Chondrocyte (in vitro differentiated cells): ENCODE measurements at places on chromosomes 4 and X. TPM values are rescaled to one million over a fixed set of nuclear protein-coding genes. Genes with fewer than 3 reads are reported as not detected.

Gene BTK
- total RNA-seq, result not detected in 3 replicates

Gene ENPP6
- total RNA-seq, result not detected in 3 replicates

Gene GPR50
- total RNA-seq, result not detected in 3 replicates

Gene FGFBP1
- total RNA-seq, result not detected in 3 replicates

Gene SLC25A14
- total RNA-seq, result 12.9 to 16.6 TPM (median 14.7 TPM) in 3 replicates

Gene FAM156B
- total RNA-seq, result 18.0 to 19.5 TPM (median 18.3 TPM) in 3 replicates

Gene SLBP
- total RNA-seq, result 47.0 to 48.7 TPM (median 47.5 TPM) in 3 replicates

Gene SGMS2
- 49.7 to 71.5 TPM (median 65.5 TPM) in 3 replicates for total RNA-seq

GRCh38 chr4:114577386-114577785 is 21.2 kb upstream of the UGT8 start:
- DNase-seq, result no peak
- peaks cover 8% of the 10 kb centered on the region for H3K27me3 ChIP-seq
- no peaks in the 10 kb centered on the region for H3K36me3 ChIP-seq
- H3K4me3 ChIP-seq, result no peak overlapping the region

DNA sequence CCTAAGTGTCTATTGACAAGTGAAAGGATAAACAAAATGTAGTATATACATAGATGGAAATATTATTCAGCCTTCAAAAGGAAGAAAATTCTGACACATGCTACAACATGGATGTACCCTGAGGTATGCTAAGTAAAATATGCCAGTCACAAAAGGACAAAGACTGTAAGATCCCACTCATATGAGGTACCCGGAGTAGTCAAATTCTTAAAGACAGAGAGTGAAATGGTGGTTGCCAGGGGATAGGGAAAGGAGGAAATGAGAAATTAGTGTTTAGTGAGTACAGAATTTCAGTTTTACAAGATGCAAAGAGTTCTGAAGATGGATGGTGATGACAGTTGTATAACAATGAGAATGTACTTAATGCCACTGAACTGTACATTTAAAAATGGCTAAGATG is 102.3 kb upstream of the NAP1L5 start:
- H3K27me3 ChIP-seq, result no peaks in the 10 kb centered on the region
- peaks cover 7% of the 10 kb centered on the region for H3K36me3 ChIP-seq
- no peak overlapping the region for H3K4me3 ChIP-seq
- peaks cover 8% of the 10 kb centered on the region for H3K4me1 ChIP-seq

DNA sequence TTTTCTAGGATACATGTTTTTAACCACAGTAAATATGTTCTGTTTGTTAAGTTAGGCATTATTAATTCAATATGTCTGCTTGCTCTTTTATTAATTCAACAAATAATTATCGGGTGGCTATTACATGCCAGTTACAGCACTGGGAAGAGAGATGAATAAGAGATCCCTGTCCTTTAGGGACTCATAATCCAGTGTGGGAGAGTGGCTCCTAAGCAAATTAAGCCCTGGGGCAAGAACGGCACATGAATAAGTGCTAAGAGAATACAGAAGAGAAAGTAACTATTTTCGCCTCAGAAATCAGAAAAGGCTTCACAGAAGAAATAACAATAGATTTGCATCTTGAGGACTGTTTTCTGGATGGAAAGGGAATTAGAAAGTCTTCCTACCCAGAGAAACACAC is 236.7 kb downstream of the NR3C2 start:
- H3K27ac ChIP-seq, result no peak overlapping the region
- no peaks in the 10 kb centered on the region for H3K4me1 ChIP-seq
- H3K4me3 ChIP-seq, result no peak overlapping the region

GRCh38 chr4:8182858-8183725 is 16.0 kb upstream of the SH3TC1 start:
- DNase-seq, result no peak
- no peaks in the 10 kb centered on the region for H3K36me3 ChIP-seq
- H3K27ac ChIP-seq, result no peak overlapping the region
- no peak overlapping the region for H3K4me3 ChIP-seq
- peaks cover 26% of the 10 kb centered on the region for H3K4me1 ChIP-seq

DNA sequence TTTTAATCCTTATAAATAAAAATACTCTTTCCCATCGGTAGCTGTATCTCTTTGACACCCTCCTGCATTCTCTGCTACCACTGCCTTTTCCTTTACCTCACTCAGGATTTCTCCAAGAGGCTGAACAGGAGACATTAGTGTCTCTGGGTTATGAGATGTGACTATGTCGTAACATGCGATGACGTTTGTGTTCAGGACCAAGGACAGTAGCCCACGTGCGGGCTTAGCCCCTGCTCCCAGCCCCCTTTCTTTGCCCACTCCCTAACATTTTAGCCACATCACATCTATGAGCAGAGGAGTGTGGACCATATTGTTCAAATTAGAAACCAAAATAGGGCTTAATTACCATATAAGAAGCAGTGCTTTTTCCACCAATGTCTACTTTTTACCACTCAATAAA is 369.3 kb downstream of the FBXW7 start:
- H3K36me3 ChIP-seq, result no peaks in the 10 kb centered on the region
- no peaks in the 10 kb centered on the region for H3K4me1 ChIP-seq
- H3K4me3 ChIP-seq, result no peak overlapping the region
- H3K27ac ChIP-seq, result no peak overlapping the region

- H3K4me1 ChIP-seq, result no peaks in the 10 kb centered on the region
- peaks cover 3% of the 10 kb centered on the region for H3K27me3 ChIP-seq
- no peak overlapping the region for H3K27ac ChIP-seq
- no peaks in the 10 kb centered on the region for H3K36me3 ChIP-seq
These were observed 508.4 kb upstream of the GALNT7 start for GRCh38 chr4:172660251-172660650.

DNA sequence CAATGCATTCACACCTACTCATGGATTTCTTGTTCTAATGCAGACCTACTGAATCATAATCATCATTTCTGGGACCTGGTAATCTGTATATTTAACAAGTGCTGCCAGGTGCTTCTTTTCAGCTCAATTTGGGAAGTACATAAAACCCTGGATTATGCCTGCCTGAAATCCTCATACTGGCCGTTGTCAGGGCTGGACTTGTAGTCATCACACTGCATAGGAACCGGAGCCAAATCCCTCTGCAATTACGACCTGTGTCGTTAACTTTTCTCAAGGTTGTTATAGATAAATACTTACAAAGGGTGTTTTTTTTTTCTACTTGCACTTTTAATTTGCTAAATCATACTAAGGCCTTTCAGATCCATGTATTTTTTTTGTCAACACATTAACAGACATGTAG is 294.9 kb upstream of the PRPS2 start:
- H3K4me1 ChIP-seq, result no peaks in the 10 kb centered on the region
- H3K27me3 ChIP-seq, result no peaks in the 10 kb centered on the region
- no peaks in the 10 kb centered on the region for H3K36me3 ChIP-seq

DNA sequence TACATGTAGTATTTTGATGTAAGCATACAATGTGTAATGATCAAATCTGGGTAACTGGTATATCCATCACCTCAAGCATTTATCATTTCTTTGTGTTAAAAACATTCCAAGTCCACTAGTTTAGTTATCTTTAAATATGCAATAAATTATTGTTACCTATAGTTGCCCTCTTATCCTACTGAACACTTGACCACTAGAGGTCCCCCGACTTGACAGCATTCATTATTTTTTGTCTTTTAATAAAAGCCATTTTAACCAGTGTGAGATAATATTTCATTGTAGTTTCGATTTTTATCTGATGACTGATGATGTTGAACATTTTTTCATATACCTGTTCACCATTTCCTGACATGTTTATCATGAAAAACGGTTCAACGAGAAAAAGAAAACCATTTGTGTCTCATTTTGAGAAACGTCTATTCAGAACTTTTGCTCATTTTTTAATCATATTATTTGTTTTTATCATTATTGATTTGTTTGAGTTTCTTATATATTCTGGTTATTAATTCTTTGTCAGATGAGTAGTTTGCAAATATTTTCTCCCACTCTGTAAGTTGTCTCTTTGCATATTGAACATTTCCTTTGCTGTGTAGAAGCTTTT is 199.0 kb upstream of the CXXC4 start:
- H3K27ac ChIP-seq, result no peak overlapping the region
- H3K4me1 ChIP-seq, result no peaks in the 10 kb centered on the region
- peaks cover 3% of the 10 kb centered on the region for H3K27me3 ChIP-seq
- no peak for DNase-seq
- no peak overlapping the region for H3K4me3 ChIP-seq
- no peaks in the 10 kb centered on the region for H3K36me3 ChIP-seq

DNA sequence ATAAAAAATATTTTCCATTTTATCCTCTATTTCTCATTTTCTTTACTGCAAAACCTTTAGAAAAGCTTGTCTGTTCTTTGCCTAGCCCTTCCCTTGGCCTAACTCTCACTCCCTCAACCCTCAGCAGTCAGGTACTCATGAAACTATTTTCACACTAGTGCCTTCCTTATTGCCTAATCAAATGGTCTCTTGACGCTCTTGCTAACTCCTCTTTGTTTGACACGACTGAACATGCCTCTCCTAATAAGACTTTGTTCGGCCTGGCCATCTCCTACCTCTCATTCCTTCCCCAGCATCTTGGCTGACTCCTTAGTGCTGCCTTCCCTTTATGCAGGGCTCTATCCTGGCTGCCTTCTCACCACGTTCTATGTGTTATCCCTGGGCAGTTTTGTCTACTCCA is 11.1 kb upstream of the LRAT start:
- no peaks in the 10 kb centered on the region for H3K36me3 ChIP-seq
- H3K27me3 ChIP-seq, result peaks cover 28% of the 10 kb centered on the region
- DNase-seq, result no peak
- no peaks in the 10 kb centered on the region for H3K4me1 ChIP-seq
- no peak overlapping the region for H3K4me3 ChIP-seq
- no peak overlapping the region for H3K27ac ChIP-seq

- peaks cover 12% of the 10 kb centered on the region for H3K27me3 ChIP-seq
- no peak for DNase-seq
- peak overlapping the region; percentile 27 for H3K4me3 ChIP-seq
- H3K27ac ChIP-seq, result peak overlapping the region; percentile 3
- peaks cover 10% of the 10 kb centered on the region for H3K4me1 ChIP-seq
These were observed 8.2 kb upstream of the IQCM start for GRCh38 chr4:149823769-149824221.

GRCh38 chr4:170423137-170423536 is 333.4 kb upstream of the AADAT start:
- H3K4me1 ChIP-seq, result no peaks in the 10 kb centered on the region
- no peaks in the 10 kb centered on the region for H3K36me3 ChIP-seq
- no peak for DNase-seq
- no peak overlapping the region for H3K4me3 ChIP-seq
- H3K27ac ChIP-seq, result no peak overlapping the region
- H3K27me3 ChIP-seq, result no peaks in the 10 kb centered on the region

DNA sequence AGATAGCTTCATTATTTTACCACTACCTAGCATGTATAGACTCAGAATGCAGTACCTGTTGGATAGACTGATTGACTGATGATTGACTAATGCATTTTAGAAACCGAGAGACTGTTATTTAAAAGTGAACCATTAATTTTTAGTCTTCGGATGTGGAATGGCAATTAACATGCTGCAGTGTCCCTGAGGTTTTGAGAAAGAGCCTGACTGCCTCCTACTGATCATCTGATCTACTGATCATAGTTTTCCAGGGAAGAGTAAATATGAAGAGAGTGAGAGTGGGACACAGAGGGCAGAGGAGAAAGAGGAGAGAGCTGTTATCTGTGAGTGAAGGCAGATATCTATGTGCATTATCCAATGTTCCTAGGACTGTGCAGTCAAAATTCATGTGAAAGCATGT is 764.7 kb downstream of the TRIML1 start:
- H3K4me1 ChIP-seq, result no peaks in the 10 kb centered on the region
- H3K4me3 ChIP-seq, result no peak overlapping the region
- DNase-seq, result no peak
- no peaks in the 10 kb centered on the region for H3K27me3 ChIP-seq
- H3K27ac ChIP-seq, result no peak overlapping the region
- H3K36me3 ChIP-seq, result no peaks in the 10 kb centered on the region

DNA sequence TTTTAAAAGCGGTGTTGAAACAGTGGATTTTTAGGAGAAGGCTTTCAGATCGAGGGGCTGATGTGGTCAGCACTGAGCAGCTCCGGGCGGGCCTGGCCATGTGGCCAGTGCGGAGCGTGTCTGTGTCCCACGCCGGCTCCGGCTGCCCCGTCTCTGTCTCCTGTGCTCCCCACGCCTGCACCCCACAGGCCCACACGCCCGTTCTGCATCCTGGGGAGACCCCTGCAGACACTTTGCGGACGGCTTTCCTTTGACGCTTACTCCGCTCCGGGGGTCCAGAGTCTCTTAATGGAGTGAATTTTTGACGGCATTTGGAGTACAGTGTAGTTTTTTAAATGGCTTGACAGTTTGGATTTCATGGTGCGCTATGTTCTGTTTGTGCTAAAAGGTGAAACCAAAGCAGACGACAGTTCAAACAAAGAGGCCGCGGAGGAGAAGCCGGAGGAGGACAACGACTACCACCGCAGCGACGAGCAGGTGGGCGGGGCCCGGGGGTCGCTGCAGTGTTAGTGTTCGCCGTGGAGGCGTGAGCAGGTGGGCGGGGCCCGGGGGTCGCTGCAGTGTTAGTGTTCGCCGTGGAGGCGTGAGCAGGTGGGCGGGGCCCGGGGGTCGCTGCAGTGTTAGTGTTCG is 38.7 kb downstream of the PCGF3 start:
- peaks cover 12% of the 10 kb centered on the region for H3K36me3 ChIP-seq
- peak overlapping the region; percentile 53 for H3K27ac ChIP-seq
- H3K4me3 ChIP-seq, result no peak overlapping the region
- H3K27me3 ChIP-seq, result no peaks in the 10 kb centered on the region
- peak; percentile 84 for DNase-seq
- H3K4me1 ChIP-seq, result peaks cover 29% of the 10 kb centered on the region

- no peaks in the 10 kb centered on the region for H3K36me3 ChIP-seq
- no peaks in the 10 kb centered on the region for H3K27me3 ChIP-seq
- peaks cover 54% of the 10 kb centered on the region for H3K4me1 ChIP-seq
These were observed 6.9 kb upstream of the TMEM156 start for GRCh38 chr4:39039108-39039507.

- DNase-seq, result no peak
- H3K27me3 ChIP-seq, result no peaks in the 10 kb centered on the region
- H3K4me1 ChIP-seq, result peaks cover 16% of the 10 kb centered on the region
- no peak overlapping the region for H3K27ac ChIP-seq
These were observed 114.9 kb upstream of the TEX13D start for GRCh38 chrX:124217304-124218251.

- H3K4me3 ChIP-seq, result no peak overlapping the region
- no peaks in the 10 kb centered on the region for H3K4me1 ChIP-seq
- no peak overlapping the region for H3K27ac ChIP-seq
- H3K27me3 ChIP-seq, result peaks cover 42% of the 10 kb centered on the region
These were observed 35.9 kb downstream of the GYPA start for GRCh38 chr4:144104509-144105130.

DNA sequence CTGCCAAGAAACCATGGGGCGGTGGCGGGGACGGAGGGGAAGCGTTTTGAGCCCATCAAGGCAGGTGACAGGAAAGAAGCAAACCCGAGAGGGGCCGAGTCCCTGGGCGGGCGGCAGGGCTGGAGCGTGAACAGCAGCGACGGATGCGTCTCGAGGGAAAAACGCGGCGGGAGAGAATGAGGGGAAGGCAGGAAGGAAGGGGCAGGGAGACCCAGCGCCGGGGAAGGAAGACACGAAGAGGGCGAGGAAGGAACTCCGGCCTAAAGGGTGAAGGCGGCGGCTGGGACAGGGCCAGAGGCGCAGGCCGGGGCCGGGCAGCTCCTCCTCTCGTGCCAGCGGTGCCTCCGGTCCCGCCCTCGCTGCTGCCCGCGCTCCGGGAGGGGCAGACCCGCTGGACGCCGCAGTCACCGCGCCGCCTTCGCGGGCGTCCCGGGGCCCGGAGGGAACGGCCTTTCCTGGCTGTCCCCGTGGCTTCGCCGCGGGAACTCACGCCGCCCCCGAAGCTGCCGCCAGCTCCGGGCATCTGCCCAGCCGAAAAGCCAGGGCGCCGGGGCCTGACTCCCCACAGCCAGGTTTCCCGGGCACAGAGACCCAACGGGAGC is 751 bp upstream of the RGS12 start:
- H3K4me1 ChIP-seq, result peaks cover 23% of the 10 kb centered on the region
- peak overlapping the region; percentile 88 for H3K4me3 ChIP-seq
- DNase-seq, result no peak
- peaks cover 5% of the 10 kb centered on the region for H3K36me3 ChIP-seq
